ENCODE measurements at places on chromosomes 11 and 22.

GRCh38 chr11:128547946-128548648 lies 39.3 kb downstream of the ETS1 start:
- no peak for DNase-seq

- DNase-seq: no peak
Measured at GRCh38 chr11:117874910-117875381, 1.5 kb downstream of the FXYD6 start.

GRCh38 chr22:50002791-50003190 lies 9.8 kb downstream of the IL17REL start:
- no peak for DNase-seq

DNA sequence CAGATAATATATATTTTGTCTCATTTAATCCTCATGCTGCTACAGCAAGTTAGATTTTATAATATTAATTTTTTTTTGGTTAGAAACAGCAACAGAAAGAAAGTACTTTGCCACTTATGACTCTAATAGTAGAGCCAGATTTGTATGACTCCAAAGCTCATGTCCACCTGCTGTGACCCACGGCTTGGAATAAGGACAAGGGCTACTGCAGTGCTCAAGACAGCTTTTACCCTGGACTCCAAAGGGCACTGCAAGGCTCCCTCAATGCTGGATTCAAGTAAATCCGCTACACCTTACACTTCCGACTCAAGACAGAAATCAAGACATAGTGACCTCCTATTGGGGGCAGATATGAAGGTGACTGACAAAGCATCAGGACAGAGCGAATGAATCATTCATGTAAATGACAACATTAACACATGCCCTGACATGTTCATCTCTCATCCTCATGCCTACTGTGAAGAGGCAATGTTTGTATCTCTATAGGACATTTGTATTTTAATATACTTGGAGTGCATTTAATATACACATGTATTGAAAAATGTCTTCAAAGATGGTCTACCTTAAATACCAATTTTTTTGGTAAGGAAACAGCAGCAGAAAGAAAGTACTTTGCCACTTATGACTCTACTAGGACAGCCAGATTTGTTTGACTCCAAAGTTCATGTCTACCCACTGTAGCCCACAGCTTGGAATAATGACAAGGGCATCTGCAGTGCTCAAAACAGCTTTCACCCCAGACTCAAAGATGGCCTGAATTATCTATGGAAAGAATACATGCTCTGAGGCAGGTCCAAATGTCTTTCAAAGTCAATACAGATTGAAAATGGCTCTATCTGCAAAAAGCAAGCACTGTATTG lies 375.6 kb upstream of the CCDC90B start:
- no peak for DNase-seq

GRCh38 chr11:130370845-130371590 lies 56.3 kb upstream of the ZBTB44 start:
- no peak for DNase-seq

DNA sequence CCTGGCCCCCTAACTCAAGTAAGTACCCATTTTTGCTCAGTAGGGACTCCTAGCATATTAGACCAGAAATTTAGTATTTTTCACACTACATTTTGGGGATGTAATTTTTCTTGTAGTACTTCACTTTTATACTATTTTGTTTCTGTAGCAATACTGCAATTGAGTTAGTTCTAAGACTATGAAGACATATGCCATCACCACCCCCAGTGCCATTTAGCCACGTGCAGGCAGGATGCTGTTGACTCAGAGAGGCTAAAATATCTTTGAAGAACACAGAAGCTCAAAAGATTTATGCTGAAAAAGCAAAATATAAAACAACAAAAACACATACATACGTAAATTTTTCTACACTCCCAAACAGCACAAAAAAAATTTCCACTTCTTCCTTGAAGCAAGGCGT lies 29.1 kb upstream of the DLAT start:
- DNase-seq: no peak

DNA sequence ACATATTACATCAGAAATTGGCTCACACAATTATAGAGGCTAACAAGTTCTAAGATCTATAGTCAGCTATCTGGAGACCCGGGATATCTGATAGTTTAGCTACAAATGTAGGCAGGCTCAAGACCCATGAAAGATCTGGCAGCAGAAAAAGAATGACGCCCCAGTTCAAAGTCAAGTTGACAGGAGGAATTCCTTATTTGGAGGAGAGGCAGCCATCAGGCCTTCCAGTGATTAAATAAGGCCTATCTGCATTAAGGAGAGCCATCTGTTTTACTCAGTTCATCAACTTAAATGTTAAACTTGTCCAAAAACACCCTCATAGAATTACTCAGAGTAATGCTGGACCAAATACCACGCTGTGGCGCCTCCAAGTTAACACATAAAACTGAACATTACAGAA lies 1402.6 kb downstream of the FAM181B start:
- peak; percentile 3 for DNase-seq

DNA sequence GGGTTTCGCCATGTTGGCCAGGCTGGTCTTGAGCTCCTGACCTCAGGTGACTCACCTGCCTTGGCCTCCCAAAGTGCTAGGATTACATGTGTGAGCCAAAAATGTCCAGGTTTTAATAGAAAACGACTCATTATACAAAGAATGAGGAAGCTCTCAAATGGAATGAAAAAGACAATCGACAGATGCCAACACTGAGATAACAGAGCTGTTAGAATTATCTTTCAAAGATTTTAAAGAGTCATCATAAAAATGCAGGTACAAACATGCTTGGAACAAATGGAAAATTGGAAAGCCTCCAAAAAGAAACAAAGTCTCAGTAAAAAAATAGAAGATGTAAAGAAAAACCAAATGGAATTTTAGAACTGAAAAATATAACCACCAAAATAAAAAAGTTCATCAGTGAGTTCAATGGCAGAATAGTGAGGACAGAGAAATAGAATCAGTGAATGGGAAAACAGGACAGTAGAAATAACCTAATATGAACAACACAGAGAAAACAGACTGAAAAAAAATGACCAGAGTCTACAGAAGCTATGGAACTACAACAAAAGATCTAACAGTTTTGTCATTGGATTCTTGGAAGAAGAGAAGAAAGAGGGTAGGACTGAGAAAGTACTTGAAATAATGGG lies 10.9 kb downstream of the GAB2 start:
- DNase-seq: no peak

GRCh38 chr11:46953093-46953492 lies 16.5 kb downstream of the CSTPP1 start:
- DNase-seq: no peak

GRCh38 chr11:120128392-120129119 lies 9.4 kb downstream of the TRIM29 start:
- no peak for DNase-seq

DNA sequence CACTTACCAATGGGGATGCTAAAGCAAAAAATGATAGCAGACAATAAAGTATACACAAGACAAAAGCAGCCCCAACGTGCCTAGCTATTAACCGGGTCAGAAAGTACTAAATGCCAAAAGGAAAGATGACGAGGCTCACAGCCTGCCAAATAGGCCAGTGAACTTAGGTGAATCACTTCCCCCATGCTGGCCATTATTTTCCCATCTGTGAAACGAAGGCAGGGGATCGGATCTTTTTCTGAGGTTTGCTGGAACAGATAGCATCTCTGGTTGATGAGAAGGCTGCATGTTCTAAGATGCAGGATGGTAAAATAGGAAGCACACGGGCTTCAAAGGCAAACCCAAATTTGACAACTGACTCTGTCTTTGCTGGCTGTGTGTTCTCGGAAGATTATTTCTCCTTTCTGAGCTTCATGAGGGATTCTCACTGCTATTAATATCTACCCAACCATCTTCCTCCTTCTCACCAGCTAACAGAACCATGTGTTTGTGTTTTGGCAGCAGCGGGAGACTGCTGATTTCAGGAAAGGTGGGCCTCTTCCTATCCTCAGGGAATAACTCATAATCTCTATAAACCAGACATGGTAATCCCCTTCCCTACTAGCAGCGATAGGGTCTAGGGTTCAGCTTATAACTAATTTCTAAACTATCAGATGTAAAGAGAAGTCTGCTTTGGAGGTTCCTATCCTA lies 390.7 kb downstream of the LARGE1 start:
- no peak for DNase-seq

DNA sequence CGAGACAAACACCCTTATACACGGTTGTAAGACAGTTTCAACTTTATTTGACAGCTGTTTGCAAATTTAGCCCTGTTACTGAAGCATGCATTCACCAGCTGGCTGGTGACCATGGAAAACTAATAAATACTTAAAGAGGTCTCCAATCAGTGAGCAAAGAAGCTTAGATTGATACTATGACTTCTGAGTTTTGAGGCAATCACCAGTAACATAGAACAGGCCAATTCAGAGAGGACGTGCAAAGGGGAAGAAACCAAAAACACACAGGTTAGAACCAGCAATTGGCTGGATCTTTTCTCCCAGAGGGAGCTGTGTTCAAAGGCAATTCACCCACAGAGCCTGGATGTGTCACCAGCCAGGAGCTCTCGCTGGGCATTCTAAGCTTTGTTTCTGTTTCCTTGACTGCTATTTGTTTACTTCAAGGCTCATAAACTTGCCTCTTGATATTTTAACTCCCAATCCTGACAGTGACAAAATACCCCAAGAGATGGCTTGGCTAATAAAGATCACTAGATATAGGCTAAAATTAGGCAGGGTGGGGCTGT lies 113.6 kb upstream of the MTMR2 start:
- no peak for DNase-seq

DNA sequence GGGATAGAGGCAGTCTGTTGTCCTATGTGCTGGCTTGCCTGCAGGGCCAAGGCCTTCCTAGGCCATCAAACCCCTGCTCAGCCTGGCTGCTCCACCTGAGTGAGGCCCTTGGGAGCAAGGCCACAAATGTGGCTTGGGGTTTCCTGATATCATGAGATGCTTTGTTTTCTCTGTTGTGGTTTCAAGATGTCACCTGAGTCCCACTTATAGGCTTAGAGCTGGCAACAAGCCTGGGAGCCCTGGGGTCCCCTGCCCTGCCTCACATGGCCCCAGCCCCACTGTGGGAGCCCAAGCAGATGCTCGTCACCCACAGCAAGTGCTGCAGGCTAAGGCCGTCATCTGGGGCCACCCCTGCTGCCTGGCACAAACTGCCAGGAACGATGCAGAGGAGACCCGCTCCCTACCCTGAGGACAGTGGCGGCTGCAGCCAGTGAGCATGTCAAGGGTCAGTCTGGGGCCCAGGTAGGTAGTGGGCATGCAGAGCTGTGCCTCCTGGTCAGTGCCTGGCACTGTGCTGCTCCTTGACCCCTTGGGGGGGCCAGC lies 75.4 kb upstream of the KCNQ1OT1 start:
- DNase-seq: no peak

GRCh38 chr11:87859636-87860035 lies 315.6 kb downstream of the RAB38 start:
- DNase-seq: no peak

- DNase-seq: no peak
Measured at GRCh38 chr11:36447947-36448346, 62.1 kb downstream of the TRAF6 start.

Data from right kidney (tissue), 9 donors.